ENCODE measurements at places on chromosomes 2 and 18.

- DNase-seq: no peak
Measured at GRCh38 chr2:128236491-128237035, 82.1 kb downstream of the HS6ST1 start.

DNA sequence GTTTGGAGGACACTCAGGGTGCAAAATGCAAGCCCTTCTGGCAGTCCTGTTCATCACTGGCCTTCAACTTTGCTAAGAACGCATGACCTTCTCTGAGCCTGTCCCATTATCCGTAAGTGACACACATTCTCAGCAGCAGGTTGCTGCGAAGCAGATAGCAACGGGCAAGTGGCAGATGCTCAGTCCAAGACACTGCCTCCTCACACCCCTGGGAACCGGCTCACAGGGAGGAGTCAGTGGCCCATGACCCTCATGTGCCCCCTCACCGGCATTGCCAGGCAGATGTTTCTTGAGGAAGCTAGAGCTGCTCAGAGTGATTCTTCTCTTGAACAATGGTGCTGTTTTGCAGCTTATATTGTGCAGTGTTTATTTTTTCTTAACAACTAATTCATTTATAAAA is 737.2 kb upstream of the HS6ST1 start:
- DNase-seq: no peak

DNA sequence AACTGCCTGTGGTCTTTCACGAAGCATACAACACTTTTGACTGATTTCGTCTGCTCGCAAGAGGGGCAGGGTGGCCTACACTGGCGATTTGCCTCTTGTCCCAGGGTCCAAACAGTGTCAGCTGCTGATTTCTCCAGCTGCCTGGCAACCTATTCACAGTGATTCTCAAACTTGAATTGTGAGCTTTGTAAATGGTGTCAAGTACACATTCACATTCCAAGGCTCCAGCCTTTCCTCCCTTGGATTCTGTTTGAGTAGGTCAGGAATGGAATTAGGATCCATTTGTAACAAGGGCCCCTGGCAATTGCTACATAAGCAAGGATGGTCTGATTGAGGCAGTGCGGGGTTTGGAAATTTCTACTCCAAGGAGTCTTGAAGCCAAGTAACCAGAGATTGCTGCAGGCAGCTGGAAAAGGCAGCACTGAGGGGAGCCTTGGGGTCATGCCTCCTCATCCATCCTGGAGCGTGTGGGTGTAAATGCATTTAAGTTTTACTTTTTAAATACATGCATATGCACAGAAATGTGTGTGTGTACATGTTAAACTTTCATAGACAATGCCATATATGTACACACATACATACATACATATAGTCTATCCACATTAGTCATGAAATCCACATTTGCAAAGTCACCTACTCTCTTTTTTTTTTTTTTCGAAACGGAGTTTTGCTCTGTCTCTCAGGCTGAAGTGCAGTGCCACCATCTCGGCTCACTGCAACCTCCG is 86.8 kb upstream of the UXS1 start:
- peak; percentile 31 for DNase-seq

DNA sequence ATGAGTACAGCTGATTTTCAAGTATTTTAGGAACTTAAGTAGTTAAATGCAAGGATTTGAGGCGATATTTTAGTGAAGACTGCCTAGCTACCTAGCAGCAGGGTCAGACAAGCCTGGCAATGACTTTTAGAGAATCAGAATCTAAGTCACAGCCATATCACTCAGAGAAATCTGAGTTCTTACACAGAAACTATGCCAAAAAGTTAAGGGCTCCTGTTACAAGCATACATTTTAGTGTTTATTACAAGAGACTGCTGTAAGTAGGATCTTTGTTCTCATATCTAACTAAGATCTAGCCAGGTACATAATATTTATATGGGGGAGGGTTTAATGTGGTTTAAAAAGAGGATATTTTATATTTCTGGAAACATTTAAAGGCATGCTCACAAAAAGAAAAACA is 37.5 kb downstream of the MAP4K3 start:
- no peak for DNase-seq

DNA sequence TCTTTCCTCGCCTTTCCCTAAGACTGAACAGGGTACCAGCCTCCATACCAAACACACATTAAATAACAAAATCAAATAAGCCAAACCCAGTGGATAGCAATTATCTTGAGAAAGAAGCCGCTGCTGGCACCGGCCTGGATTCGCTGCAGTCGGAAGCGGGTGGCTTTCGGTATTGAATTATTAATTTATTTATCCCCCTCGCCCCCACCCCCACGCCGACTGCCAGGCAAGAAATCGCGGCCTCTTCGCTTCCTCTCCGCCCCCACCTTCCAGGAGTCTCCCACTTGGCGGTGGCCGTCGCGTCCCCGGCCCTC is 370 bp upstream of the ZNF804A start:
- DNase-seq: no peak

GRCh38 chr18:24009651-24010333 is 4.8 kb upstream of the TTC39C start:
- no peak for DNase-seq

DNA sequence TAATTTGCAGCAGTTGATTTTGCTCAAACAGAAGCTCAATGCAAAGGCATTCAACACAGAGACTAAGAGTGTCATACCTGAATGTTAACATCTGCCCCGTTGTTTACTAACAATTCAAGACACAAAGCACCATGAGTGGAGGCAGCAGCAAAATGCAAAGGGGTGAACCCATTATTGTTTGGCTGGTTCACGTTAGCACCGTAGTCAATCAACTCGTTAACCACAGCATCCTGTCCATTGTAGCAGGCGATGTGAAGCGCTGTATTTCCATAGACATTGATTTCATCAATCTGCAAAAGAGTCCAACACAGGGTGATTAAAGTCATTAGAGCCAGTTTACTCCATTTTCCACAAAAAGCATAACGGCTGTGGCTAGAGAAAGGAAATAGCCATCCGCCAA is 189.3 kb downstream of the ANKRD44 start:
- DNase-seq: no peak

DNA sequence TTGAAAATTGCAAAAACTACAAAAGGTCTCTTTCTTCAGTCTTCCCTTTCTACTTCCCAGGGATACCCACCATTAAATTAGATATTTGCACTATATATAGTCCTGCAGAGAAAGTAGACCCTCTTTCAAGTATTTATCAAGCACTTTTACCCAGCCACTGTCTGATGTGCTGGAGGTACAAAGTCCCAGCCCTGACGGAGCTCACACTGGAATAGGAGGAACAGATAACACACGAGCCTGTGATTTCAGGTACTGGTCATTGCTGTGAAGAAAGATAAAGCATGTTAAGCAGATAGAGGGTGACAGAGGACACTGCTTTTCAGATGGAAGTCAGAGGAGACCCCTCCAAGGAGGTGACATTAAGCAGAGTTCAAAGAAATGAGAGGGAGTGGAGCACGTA is 19.6 kb downstream of the SEC11C start:
- no peak for DNase-seq

- no peak for DNase-seq
Measured at GRCh38 chr2:42771546-42772153, 7.7 kb upstream of the OXER1 start.

DNA sequence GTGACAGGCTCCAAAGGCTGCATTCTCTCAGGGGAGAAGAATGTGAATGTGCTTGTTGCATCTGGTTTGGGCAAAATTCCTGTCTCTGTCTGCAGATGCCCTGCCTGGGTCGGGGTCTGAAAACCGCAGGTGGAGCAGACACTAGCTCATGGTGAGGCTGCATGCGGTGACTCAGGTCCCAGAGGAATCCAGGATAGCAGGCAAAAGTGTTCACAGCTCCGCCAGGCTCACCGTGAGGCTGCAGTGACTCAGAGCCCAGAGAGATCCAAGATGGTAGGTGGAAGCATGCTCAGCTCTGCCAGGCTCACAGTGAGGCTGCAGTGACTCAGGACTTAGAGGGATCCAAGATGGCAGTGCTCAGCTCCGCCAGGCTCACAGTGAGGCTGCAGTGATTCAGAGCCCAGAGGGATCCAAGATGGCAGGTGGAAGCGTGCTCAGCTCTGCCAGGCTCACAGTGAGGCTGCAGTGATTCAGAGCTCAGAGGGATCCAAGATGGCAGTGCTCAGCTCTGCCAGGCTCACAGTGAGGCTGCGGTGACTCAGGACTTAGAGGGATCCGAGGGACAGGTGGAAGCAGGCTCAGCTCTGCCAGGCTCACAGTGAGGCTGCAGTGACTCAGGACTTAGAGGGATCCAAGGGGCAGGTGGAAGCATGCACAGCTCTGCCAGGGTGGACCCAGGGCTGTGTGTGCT is 200.5 kb downstream of the ACKR3 start:
- no peak for DNase-seq

GRCh38 chr2:205889114-205889513 is 196.9 kb downstream of the INO80D start:
- no peak for DNase-seq

DNA sequence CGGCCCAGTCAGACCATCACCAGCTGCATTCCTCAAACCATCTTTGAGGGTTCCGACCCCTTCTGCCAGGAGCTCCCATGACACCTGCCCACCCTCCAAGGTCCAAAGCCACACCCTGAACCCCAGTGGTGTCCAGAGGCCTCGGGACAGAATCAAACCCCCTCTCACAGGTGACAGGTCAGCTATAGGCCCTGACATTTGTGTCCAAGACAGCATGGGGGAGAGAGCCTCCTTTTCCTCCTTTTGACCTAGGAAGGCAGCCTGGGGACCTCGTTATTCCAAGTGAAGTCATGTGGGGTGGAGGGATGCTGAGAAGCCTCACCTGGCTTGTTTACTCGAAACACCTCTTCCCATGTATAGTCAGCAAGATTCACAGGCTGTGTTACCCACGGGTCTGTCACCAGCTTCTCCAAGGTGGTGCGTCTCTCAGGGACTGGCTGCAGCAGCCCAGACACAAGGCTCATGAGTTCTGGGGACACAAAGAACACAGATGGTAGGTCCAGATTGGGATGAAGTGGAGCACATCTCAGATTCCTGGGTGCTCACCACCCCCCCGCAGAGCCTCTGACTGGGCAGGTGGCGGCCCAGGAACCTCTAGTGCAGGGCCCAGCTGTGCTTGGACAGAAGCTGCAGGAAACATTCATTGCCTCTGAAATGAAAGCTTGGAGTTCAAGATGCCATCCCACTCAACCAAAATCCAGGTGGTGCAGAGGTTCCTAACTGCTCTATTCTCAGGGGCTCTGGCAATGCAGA is 5.1 kb upstream of the MTERF4 start:
- DNase-seq: no peak

DNA sequence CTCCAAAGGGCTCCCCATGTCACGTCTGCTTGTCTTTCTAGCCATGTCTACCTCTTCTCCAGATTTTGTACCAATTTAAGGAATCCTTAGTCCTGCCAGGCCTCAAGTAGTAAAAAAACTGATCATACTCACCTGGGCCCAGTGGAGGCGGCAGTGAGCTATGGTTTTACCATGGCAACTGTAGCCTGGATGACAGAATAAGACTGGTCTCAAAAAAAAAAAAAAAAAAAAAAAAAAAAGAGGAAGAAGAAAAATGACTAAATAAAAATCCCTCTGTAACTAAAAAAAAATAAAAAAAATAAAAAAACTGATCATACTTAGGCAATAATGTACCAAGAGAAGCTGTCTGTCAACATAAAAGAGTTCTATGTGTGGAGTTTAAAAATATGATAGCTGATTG is 221.6 kb downstream of the NR4A2 start:
- no peak for DNase-seq

- peak; percentile 13 for DNase-seq
Measured at GRCh38 chr18:74334242-74334893, 18.7 kb downstream of the C18orf63 start.

- no peak for DNase-seq
Measured at GRCh38 chr2:88452980-88453582, 588 bp upstream of the FOXI3 start.

DNA sequence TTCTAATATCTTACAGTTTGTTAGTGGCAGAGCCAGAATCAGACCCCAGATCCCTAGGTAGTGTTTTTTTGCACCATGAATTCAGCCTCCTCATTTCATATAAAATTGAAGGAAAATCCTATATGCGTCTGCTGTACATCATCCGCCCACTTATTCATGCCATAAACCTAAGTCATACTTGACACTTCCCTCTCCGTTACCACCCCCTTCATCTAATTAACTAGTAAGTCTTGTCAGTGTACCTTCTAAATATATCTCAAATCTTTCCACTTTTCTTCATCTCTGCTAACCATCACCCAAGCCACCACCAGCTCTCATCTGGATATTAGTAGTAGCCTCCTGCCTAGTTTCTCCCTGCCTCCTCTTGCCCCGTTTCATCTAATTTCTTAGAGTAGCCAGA is 248.7 kb upstream of the SIX3 start:
- no peak for DNase-seq

DNA sequence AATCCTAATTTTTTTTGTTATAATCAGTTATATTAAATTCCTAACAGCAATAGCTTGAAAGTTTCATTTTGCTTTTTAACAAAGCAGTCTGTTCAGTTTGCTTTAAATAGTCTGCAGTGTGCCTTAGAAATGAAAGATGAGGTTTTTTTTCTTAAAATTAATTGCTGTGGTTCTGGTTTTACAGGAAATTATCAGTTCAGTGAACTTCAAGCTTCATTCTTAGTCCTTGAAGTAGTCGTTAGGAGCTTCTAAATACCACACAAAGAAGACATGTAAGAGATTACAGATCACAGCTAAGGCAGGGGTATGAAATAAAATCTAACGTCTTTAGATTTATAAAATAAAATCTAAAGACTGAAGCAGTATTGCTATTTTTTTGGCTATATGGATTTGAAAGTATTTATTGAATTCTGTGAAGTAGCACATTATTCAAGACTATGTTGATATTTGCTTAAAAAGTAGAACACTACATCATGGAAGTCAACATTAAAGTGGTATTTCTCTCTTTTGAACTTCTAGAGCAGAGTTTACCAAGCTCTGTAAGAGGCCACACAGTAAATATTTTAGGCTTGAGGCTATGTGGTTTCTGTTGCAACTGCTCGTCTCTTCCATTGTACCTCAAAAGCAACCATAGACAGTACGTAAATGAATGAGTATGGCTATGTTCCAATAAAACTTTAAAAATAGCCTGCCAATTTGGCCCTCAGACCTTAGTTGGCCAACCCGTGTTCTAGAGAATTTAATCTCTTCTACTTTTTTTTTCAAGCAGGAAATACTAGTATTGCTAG is 81.5 kb upstream of the STON1 start:
- DNase-seq: no peak

DNA sequence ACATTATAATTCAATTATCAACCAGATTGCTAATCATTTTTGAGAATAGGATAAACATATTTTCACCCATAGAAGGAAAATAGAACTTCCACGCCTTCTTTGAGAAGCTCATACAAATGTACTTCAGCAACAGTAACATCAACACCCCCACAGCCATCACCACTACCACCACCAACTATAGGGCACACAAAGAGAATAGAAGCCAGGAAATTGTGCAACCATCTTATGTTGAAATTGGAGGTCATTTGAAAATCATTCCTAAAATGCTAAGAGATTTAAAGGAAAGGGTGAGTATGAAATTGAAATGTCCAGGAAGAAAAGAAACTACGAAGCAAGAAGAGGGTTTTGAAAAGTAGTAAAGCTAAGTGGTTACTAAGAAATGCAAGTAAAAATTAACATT is 563.4 kb downstream of the ZNF804A start:
- DNase-seq: no peak

GRCh38 chr2:101162561-101163330 is 11.6 kb upstream of the TBC1D8 start:
- no peak for DNase-seq

Measured in globus pallidus (tissue), 1 donor.